ENCODE measurements at places on chromosomes 6 and 20. TPM values are rescaled to one million over a fixed set of nuclear protein-coding genes. Genes with fewer than 3 reads are reported as not detected.

The CAP2 gene
- total RNA-seq = not detected

The GPR6 gene
- not detected for total RNA-seq

The ADAT2 gene
- 19.1 TPM for total RNA-seq

The OSTM1 gene
- 25.7 TPM for total RNA-seq

The GLP1R gene
- not detected for total RNA-seq

The PANK2 gene
- total RNA-seq = 59.7 TPM

The SLPI gene
- total RNA-seq = 0.37 TPM

The XKR7 gene
- total RNA-seq = not detected

The JPH2 gene
- not detected for total RNA-seq

The TGM6 gene
- total RNA-seq = not detected

The CCDC170 gene
- total RNA-seq = not detected

The ARHGAP40 gene
- total RNA-seq = not detected

The SPATA25 gene
- total RNA-seq = 0.84 TPM

The POM121L2 gene
- total RNA-seq = not detected

The CST5 gene
- total RNA-seq = not detected

The ADGRG6 gene
- total RNA-seq = 0.52 TPM

The SLC32A1 gene
- total RNA-seq = not detected

The ZSCAN31 gene
- 0.37 TPM for total RNA-seq

The EFCAB8 gene
- 0.94 TPM for total RNA-seq

The SYNGAP1 gene
- total RNA-seq = 44.9 TPM

The SEMG1 gene
- total RNA-seq = not detected

The ZSCAN16 gene
- total RNA-seq = 5.5 TPM

The PRIM2 gene
- 37.7 TPM for total RNA-seq

The PHIP gene
- 33.9 TPM for total RNA-seq

The MUC22 gene
- total RNA-seq = not detected

The C6orf58 gene
- total RNA-seq = not detected

The SIM1 gene
- not detected for total RNA-seq

The RIPOR3 gene
- not detected for total RNA-seq

The LAMA4 gene
- total RNA-seq = not detected

The LY86 gene
- 12.2 TPM for total RNA-seq

The KHDC1L gene
- 0.35 TPM for total RNA-seq

The BMP5 gene
- total RNA-seq = not detected

The TSPO2 gene
- total RNA-seq = not detected

The CST2 gene
- not detected for total RNA-seq

The LAMA2 gene
- 0.05 TPM for total RNA-seq

The FILIP1 gene
- 0.04 TPM for total RNA-seq

The BPIFB1 gene
- not detected for total RNA-seq

The FAM209B gene
- 0.89 TPM for total RNA-seq

The RSPH9 gene
- total RNA-seq = not detected

The SEL1L2 gene
- total RNA-seq = not detected

The MACROD2 gene
- total RNA-seq = not detected

The ACSS1 gene
- total RNA-seq = 41.1 TPM

The TPBG gene
- 0.50 TPM for total RNA-seq

The SCP2D1 gene
- total RNA-seq = not detected

The STK35 gene
- total RNA-seq = 15.8 TPM

The PSORS1C2 gene
- total RNA-seq = not detected

The LPA gene
- total RNA-seq = not detected

The LST1 gene
- total RNA-seq = 33.3 TPM

The ARFGEF3 gene
- total RNA-seq = 0.05 TPM

The RIPPLY2 gene
- total RNA-seq = not detected

The MRPS18A gene
- total RNA-seq = 46.4 TPM

The TFAP2A gene
- total RNA-seq = not detected

All from activated CD4-positive, alpha-beta T cell treated with anti-CD3 and anti-CD28 coated beads, Interleukin-2, amount 10 ng/mL, durations not matched to agents 7 days and 5 days (primary cell).